ENCODE measurements at places on chromosomes 12 and 14. TPM values are rescaled to one million over a fixed set of nuclear protein-coding genes. Genes with fewer than 3 reads are reported as not detected.

GRCh38 chr12:48764521-48764920 lies 24.4 kb downstream of the ADCY6 start:
- DNase-seq = no peak

DNA sequence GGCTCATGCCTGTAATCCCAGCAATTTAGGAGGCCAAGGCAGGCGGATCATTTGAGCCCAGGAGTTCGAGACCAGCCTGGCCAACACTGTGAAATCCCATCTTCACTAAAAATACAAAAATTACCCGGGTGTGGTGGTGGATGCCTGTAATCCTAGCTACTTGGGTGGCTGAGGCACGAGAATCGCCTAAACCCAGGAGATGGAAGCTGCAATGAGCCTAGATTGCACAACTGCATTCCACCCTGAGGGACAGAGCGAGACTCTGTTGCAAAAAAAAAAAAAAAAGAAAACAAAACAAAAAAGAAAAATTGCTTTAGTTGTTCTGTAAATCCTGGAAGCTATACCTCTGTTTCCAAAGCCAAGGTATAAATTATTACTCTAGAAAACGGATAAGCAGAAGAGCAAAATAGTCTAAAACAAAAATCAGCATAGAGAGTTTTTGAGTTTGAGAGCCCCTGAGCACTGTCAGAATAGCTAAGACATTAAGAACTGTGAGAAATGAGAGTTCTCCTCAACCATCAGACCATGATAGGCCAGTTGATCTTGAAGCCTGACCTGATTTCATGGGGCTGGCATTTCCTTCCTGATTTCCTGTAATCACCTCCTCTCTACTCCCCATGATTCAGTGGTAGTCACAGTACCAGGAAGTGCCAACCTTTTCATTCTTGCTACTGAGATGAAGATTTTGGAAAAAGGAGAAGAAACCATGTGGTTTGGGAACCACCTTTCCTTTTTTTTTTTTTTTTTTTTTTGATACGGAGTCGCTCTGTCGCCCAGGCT lies 31.7 kb downstream of the ATP2A2 start:
- DNase-seq = peak; percentile 20

DNA sequence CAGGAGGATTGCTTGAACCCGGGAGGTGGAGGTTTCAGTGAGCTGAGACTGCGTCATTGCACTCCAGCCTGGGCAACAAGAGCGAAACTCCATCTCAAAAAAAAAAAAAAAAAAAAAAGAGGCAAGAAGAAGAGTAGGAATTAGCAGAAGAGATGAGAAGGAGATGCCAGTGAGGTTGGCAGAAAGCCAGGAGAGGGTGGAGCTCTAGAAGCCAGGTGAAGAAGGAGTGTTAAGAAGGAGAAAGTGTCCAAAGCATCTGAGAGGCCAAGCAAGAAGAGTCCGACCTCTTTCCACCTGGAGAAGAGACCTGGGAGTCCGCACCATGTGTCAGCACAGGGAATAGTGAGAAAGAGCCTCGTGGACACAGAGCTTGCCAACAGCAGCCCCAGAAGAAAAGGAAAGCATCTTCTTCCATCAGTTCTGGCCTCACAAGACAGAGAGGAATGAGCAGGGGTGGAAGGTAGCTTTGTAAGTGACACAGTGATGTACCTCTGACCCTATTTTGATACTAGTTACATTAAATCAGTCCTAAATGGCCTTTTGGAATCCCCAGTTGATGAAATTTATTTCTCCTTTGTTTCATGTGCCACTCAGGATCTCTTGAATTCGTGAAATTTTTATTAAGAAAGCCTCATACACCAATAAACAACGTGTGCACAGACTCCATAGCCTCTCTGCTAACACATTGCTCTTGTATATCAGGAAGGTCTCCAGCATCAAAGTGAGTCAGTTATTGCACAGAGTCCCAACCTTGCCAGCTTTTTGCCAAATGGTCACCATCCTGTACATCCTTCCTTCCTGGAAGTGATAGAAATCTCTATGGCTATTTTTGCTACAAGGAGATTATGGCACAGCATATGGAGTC lies 70.6 kb downstream of the SAMD4A start:
- DNase-seq = no peak

- DNase-seq = no peak
These were observed 8.3 kb upstream of the CCND2 start for GRCh38 chr12:4265280-4265679.

- DNase-seq = no peak
These were observed 204.8 kb upstream of the GARIN6 start for GRCh38 chr12:99442758-99443157.

DNA sequence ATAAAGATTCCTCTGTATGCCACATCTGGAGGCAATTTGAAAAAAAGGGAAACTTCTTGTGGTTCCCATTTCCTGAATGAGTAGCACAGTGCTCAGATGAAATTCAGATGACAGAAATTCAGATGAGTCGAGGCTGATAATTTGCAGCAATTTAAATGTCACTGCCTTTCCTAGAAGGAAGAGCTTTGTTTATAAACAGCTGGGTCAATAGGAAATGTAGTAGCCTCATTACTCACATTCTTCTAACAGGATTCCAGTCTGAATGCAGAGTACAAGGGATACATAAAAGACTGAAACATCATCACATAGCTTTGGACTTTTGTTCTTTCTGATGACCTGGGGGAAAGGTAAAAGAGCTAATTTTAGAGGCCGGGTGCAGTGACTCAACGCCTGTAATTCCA lies 11.3 kb upstream of the DACT1 start:
- no peak for DNase-seq

DNA sequence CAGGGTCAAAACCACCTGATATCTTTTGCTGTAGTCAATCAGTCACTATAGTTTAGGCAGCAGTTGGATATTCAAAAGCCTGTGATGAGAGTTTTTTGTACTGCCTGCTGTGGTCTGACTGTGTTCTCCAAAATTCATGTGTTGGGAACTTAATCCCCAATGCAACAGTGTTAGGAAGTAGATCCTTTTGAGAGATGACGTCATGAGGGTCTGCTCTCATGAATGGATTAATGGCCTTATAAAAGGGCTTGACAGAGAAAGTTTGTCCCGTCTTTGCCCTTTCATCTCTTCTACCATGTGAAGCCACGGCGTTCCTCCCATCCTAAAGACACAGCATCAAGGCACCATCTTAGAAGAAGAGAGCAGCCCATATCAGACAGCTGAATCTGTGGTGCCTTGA lies 50.8 kb upstream of the PDE3A start:
- no peak for DNase-seq

- no peak for DNase-seq
These were observed 35.5 kb upstream of the MAX start for GRCh38 chr14:65137648-65138307.

DNA sequence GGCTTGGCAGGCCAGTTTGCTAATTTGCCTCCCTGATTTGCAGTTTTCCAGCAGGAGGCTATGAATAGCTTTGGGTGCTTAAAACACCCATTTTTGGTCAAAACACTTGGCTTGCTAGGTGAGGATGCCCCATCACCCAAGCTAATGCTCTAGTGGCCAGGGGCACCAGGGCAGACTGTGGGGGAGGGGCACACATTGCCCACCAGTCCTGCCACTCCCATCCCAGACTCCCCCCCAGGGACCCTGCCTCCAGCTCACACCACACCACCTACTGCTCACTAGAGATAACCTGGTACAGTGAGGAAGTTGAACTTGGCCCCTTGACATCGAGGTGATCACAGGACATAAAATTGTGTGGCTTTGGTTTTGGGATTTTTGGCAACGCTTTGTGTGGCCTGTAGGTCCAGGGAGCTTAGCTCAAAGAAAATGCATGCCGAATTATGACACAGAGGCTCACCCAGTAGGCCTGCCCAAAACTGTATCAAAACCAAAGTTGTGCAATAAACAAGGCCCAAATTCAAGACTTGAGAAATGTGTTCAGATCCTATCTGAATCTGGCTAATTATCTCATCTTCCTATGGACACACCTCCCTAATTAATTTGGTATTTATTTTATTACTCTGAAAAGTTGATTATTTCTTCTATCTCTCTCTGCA lies 4.3 kb downstream of the NUAK1 start:
- DNase-seq = no peak

DNA sequence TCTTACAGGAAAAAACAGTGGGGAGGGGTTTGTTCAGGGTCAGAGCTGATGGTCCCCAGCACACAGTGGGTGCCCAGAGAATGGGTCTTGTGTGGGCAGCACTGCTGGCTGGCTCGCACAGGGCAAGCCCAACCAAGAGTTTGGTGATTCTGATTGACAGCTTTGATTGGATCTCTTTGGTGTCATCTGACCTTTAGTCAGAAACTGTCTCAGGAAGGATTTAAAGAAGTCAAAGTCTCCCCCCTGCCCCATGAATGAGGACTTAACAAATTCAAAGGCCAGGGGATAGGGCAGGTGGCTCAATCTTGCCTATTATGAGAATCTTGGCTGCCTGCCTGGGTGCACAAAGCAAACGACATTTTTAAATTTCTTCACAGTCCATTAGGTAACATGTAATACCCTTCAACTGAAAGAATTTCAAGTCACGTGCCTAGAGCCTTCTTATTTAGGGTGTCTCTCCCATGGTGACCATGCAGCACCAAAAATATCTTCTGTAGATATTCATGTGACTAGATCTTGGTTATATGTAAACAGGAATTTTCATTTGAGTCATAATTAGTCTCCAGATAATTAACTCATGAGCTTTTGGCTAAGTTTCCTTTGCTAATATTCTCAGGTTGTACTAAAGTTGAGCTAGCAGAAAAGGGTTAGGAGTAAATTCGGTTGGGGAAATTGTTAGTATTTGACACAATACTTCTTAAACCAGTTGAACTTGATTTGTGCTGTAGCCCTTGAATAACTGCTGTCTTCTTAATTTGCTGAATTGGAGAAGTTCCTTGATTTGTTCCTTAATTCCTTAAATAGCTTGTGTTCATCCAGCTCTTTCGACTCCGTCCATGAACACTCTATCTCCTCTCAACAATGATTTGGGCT lies 54.5 kb upstream of the HECTD1 start:
- DNase-seq = no peak

GRCh38 chr14:35262436-35262835 lies 29.7 kb upstream of the PSMA6 start:
- no peak for DNase-seq

DNA sequence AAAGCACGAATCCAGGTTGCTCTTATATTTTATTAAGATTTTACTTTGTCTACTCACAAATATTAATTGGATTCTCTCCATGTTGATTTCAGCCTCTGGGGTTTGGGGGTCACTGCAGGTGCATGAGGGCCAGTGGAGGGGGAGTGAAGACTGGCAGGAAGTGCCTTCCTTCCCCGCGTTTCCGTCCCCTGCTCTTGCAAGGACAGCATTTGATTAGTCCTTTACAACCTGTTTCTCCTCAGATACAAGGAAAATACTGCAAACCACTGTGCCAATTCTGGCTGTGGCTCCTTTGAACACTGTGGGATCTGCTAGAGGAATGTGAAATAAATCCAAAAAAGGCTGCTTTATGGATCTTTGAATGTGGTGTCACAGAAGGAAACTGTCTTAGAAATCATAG lies 291.8 kb downstream of the ETNK1 start:
- DNase-seq = no peak

GRCh38 chr12:87305481-87305880 lies 723.7 kb downstream of the C12orf50 start:
- no peak for DNase-seq

DNA sequence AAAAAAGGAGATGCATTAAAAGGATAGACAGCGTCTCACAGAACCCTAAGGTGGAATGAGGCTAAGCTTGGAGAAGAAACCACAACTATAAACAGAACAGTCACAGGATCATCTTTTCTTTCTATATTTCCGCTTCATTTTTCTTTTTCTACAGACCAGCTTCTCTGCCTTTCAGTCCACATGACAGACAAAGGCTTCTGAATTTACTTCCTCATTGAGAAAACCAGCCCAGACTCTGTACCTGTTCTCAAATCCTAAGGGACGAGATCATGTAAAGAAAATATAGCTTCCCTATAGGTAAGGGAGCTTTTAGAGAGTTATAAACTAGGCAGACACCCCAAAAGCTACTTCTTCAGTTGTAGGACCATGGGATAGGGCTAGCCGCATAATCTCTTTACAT lies 17.4 kb downstream of the SGPP1 start:
- DNase-seq = no peak

DNA sequence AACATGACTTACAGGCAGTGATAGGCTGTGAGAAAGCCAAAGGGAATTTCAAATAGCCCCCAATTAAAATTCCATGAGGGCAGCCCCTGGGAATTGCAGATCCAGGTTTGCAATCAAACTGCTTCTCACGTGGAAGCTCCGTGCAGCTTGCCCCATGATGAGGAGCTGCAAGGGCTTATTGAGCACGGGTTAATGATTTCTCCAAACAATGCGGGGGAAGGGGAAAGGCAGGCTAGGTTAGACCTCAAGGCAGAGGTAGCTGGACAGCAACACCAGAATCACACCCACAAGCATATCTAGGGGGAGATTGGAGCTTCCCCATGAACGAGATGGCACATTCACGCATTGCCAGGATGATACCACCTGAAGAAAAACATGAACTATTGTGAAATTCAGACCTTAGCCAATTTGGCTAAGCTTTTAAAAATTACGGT lies 5.0 kb upstream of the DUSP6 start:
- DNase-seq = no peak

- no peak for DNase-seq
These were observed 12.7 kb downstream of the ASB2 start for GRCh38 chr14:93963692-93964091.

- no peak for DNase-seq
These were observed 31.5 kb downstream of the EPS8 start for GRCh38 chr12:15757553-15758255.

DNA sequence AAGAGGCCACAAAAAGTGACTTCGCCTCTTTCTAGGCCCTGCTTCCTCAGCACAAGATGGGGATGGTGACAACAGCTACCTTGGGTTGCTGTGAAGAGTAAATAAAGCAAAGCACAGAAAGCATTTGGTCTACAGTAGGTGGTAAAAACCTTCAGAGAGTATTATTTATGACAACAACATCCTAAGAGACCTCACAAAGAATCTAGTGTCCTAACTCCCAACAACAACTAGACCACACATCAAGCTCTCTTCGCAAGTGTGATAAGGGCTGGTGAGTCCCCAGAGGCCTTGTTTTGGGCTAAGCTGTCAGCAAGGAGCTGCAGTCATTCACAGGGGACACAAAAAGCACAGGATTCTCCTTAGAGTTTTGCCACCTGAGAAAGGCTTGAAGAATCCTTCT lies 84.9 kb downstream of the EFCAB11 start:
- DNase-seq = no peak

GRCh38 chr12:40342010-40342409 lies 117.2 kb downstream of the LRRK2 start:
- DNase-seq = no peak

DNA sequence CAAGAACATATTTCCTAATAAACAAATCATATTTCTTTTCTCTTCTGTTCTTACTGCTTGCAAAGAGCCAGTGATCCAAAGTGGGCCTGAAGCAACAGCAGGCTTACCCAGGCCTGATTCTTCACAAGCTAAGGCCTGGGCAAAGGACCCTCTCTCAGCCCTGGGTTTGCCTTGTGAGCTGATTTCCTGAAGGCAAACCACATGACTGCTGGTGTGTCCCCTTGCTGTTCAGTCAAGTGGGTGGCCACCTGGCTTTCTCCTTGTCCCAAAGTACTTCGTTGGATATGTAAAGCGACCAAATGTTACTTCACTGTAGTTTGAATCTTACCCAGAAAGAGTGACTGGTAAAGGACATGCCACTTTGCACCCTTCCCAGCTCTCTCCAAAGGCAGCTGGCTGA lies 392.9 kb downstream of the ZFP36L1 start:
- DNase-seq = no peak

GRCh38 chr12:26157001-26157400 lies 32.2 kb upstream of the BHLHE41 start:
- no peak for DNase-seq

GPX2 gene
- not detected for total RNA-seq

SALL2 gene
- total RNA-seq = 1.4 TPM

AQP2 gene
- total RNA-seq = not detected

VEZT gene
- total RNA-seq = 48.4 TPM

CCDC38 gene
- not detected for total RNA-seq

DIO2 gene
- total RNA-seq = not detected

IFNG-AS1 gene
- total RNA-seq = 2.1 TPM

AHNAK2 gene
- total RNA-seq = 0.14 TPM
